ENCODE measurements at places on chromosomes 2 and 18.

DNA sequence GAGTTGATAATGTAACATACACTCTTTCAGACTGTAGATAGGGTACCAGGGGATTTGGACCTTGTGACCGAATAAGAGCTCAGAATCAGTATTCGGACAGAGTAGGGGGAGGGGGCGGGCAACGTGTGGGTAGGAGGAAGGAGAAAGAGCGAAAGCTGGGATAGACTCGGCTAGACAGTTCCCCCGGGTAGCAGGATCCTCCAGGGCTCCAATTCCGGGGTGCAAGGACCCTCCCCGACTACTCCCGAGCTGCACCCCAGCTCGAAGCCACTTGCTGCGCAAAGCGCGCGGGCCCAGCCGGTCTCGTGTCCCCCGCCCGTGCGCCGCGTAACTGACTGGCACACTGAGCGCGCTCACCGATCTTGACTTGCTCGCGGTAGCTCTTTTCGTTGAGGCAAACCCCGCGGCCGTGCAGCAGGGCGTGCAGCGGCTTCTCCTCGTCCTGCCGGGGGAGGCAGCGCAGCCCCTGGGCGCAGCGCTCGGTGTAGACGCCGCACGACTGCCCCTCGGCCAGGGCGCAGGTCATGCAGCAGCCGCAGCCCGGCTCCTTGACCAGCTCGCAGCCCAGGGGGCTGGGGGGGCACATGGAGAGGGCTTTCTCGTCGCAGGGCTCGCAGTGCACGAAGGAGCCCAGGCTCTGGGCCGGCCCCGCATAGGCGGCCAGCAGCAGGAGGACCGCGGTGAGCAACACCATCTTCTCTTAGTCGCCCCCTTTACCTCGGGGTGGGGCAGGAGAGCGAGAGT, 1.1 kb downstream of the IGFBP5 start:
- peak; percentile 84 for DNase-seq

DNA sequence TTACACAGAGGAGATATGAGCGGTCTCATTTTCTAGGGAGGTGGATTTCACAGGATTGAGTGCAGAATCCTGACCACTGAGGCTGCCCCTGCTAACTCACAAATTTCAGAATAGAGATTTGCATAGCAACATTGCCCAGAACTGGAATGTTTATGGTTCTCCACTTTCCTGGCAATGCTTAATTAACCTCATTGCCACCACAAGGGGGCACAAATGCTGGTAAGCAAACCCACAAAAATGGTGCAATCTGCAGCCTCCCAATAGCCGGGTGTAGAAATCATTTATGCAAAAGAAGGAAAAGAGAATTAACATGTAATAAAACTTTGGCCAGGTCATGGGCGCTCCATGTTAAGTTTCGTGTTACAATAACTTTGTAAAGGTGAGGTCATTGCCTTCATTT, 112.4 kb downstream of the CYRIA start:
- peak; percentile 72 for DNase-seq

DNA sequence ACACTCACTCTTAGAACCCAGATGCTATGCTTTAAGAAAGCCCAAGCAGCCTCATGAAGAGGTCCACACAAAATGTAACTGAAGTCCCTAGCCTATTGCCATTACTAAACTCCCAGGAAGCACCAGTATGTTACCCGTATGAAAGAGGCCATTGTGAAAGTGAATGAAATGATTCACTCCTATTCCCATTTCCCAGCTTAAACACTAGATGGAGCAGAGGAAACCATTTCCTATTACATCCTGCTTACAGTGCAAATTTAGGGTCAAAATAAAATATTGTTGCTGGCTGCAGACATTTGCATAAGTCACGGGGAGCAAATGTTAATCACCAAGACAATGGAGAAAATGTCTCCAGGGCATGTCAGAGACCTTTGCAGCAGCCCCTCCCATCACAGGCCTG, 989.7 kb upstream of the CRIM1 start:
- DNase-seq = peak; percentile 24

- DNase-seq = peak; percentile 2
These were observed 6.4 kb upstream of the SLC8A1 start for GRCh38 chr2:40458271-40458794.

DNA sequence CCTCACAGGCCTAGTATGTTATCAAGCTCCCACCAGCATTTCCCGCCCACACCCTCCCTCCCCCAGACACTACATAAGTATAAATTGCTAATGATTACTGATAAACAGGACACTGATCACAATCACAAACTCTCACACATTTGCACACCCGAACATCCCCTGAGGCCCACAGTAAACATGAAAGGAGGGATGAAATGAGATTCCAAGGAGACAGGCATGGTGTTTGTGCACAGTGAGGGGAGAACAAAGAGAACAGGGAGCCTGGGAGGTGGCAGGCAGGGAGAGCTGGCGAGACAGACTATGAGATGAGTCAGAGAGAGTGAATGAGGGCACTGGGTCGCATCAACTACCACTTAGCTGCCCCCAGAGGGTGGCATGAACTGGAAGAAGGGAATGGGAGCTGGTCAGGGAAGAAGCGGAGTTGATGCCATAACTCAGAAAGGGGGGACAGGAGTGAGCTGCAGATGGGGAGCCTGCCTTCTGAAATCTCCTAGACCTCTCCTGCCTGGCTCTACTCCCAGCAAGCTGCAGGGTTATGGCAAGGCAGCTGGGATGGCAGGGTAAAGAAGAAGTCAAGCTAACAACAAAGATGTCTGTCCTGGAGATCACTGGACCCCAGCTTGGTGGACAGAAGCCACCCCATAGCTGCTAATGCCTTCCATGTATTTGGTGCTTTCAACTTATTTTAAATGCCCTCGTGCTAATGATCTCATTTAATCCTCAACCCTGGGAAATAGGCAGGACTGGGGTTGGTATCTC, 5.1 kb downstream of the KIF3C start:
- peak; percentile 20 for DNase-seq

- no peak for DNase-seq
These were observed 58.8 kb downstream of the C2orf74 start for GRCh38 chr2:61220768-61221167.

- no peak for DNase-seq
These were observed 27.4 kb downstream of the SMYD1 start for GRCh38 chr2:88095022-88095421.

GRCh38 chr2:176495826-176496225, 226.6 kb downstream of the MTX2 start:
- DNase-seq = no peak

GRCh38 chr2:64454386-64455332, 697 bp downstream of the LGALSL start:
- DNase-seq = peak; percentile 82

DNA sequence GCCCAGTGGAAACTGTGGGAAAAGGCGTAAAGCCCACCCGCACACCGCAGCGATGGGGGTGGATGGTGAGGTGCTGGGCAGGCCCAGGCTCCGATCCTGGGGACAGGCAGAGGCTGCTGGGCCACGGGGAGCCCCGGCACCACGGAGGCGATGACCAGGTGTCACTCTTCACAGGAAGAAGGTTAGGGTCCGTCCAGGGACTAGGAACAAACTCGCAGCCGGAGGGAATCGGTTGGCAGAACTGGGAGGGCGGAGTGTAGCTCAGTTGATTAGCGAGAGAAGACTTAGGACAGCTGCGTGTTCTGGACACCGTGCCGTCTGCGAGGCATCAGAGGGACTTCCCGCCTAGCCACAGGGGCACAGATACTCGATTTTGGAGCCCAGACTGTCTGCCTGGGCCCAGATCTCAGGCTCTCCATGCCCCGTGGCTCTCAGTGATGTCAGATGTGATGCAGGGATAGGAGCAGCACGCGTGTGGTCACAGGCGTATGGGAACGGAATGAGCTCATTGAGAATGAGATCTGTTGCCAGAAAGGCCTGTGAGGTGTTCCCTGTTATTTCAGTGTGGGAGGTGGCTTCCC, 16.1 kb upstream of the ALLC start:
- DNase-seq = no peak

DNA sequence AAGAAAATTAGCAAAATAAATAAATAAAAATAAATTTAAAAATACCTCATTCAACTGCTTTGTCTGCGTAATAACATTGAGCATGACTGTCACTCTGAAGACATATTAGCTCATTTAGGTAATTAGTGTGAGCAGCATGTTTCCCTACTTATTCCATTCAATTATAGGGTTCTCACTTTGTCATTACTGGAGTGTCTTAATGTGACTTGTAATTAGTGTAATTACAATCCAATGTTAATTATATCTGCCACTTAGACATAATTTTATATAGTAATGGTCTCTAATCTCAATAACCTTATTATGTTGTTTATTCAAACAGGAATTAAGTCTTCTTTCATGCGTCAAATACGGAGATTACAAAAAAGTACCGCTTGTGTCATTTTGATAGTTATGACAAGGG, 893.9 kb upstream of the ACVR2A start:
- no peak for DNase-seq

DNA sequence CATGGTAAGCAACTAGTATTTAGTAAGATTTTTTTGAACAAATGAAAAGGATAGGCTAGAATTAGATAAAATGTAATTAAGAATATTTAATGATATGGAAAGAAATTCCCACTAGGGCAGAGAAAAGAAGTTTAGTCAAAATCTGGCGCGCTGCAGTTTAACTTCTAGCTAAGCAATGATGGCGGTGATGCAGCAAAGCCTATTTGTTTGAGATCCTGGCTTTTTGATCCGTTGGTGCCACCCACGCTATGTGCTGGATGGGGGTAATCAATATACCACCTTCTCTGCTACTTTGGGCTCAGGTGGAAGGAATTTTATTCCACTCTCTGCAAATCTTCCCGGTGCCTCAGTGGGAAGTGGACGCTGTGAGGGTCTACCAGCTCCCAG, 421 bp upstream of the FAM171B start:
- DNase-seq = peak; percentile 80

DNA sequence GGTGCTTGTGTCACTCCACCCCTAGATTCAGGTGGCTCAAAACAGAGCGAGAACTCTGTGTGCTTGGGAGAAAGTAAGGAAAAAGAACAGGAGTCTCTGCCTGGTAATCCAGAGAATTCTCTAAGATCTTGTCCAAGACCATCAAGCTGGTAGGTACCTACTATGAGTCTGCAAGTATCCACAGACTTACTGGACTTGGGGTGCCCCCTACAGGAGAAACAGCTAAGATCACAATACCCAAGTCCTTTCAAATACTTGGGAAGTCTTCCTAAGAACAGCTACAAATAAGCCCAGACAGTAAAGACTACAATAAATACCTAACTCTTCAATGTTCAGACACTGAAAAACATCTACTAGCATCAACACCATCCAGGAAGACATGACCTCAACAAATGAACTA, 1143.6 kb upstream of the ACVR2A start:
- peak; percentile 1 for DNase-seq

- no peak for DNase-seq
These were observed 117.2 kb upstream of the OTX1 start for GRCh38 chr2:62933398-62933917.

GRCh38 chr2:43764086-43764705, 9.6 kb upstream of the DYNC2LI1 start:
- no peak for DNase-seq

- peak; percentile 18 for DNase-seq
These were observed 888 bp upstream of the ADCY3 start for GRCh38 chr2:24920809-24921441.

DNA sequence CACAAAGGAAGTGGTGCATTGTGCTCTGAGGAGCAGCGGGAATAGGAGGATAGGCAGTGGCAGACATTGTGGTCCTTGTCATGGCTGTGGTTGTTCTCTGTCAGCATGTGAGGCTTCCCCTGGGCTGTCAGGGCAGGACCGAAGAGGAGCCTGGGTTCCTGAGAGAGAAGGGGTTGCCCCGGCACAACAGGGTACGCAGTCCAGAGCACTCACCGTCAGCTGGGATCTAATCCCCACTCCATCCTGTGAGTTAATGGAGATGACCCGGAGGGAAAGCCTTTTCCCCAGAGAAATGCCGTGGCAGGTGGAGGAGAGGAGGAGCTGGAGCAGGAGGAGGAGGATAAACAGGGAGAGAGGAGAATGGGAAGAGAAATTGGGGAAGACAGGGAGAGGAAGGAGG, 396.7 kb upstream of the HS6ST1 start:
- DNase-seq = no peak

GRCh38 chr2:229489016-229489415, 217.9 kb upstream of the PID1 start:
- no peak for DNase-seq

- DNase-seq = no peak
These were observed 9.8 kb upstream of the YWHAQ start for GRCh38 chr2:9640403-9641104.

All from DMS53 (cell line).